Activated T-cell treated with anti-CD3 and anti-CD28 coated beads, Interleukin-2, amount 50 U/mL, for 48 hours (primary cell): ENCODE measurements at places on chromosomes 7 and 10.

DNA sequence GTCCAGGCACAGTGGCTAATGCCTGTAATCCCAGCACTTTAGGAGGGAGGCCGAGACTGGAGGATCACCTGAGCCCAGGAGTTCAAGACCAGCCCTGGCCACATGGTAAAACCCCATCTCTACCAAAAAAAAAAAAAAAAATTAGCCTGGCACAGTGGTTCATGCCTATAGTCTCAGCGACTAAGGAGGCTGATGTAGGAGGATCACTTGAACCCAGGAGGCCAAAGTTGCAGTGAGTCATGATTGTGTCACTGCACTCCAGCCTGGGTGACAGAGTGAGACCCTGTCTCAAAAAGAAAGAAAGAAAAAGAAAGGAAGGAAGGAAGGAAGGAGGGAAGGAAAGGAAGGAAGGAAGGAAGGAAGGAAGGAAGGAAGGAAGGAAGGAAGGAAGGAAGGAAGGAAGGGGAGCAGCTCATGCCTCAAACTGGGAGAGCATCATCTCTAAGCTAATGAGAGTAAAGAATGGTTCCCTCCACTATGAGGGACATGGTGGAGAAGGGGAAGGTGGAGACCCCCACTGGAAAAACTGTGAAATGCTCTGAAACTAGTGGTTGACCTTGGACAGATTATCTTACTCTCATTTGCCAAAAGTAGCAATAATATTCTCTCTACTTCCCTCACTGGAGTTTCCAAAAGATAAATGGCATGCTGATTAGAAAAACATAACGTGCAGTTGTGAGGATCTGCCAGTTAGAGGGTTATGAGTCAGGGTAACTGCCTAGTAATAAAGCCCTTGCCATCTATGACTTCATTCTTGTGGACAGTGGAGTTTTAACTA is 16.8 kb downstream of the GIMAP5 start:
- peak; percentile 51 for DNase-seq

DNA sequence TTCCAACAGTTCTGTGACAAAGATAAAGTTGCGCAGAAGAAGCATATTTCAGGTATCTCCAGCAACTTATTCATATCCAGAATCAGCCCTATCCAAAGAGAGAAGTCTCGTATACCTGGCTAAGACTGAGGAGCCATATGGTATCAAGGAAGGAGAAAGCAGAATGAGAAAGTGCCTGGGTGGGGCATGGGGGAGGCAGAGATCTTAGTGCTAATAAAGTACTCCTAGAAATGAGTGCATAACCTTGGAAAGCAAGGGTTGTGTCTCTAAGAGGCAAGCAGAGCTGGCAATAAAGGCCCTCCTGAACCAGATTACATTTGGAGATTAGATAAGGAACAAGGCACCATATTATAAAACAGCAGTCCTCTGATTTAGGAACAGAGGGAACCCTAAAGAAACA is 12.7 kb downstream of the TASOR2 start:
- no peak for DNase-seq

GRCh38 chr7:143126146-143126545 is 5.7 kb upstream of the PIP start:
- no peak for DNase-seq

DNA sequence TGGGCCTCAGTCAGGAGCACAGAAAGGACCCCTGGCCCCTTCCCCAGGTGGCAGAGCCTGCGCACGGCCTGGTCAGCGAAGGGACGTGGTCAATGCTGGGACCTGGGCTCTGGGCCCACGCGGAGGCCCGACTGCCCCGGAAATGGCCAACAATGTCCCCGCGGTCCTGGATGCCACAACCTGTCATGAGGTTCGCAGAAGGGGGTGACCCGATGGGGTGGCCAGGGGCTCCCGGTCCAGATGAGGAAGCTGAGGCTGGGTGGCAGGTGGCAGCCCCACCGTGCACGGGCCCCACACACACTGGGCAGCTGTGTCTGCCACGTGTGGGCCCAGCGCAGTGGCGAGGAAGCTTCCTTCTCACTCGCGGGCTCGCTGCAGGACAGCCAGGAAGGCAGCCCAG is 49.4 kb downstream of the DPYSL4 start:
- DNase-seq, result no peak

DNA sequence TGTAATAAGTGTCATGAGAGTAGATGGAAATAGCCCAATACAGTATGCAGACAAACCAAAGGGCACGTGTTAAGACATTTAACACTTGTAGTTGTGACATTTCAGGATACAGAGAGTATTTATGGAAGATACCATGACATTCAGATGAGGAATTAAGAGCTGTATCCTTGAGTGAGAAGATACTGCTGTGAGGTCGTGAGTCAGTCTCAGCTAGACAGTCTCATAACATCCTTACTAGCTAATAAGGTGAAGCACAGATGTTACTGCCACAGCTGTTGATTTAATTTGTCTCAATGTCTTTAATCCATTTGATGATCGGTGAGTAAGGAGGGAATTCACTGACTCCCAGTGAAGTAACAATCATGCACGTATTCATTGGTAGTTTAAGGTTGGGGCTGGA is 288.0 kb upstream of the AKR1E2 start:
- DNase-seq, result no peak

DNA sequence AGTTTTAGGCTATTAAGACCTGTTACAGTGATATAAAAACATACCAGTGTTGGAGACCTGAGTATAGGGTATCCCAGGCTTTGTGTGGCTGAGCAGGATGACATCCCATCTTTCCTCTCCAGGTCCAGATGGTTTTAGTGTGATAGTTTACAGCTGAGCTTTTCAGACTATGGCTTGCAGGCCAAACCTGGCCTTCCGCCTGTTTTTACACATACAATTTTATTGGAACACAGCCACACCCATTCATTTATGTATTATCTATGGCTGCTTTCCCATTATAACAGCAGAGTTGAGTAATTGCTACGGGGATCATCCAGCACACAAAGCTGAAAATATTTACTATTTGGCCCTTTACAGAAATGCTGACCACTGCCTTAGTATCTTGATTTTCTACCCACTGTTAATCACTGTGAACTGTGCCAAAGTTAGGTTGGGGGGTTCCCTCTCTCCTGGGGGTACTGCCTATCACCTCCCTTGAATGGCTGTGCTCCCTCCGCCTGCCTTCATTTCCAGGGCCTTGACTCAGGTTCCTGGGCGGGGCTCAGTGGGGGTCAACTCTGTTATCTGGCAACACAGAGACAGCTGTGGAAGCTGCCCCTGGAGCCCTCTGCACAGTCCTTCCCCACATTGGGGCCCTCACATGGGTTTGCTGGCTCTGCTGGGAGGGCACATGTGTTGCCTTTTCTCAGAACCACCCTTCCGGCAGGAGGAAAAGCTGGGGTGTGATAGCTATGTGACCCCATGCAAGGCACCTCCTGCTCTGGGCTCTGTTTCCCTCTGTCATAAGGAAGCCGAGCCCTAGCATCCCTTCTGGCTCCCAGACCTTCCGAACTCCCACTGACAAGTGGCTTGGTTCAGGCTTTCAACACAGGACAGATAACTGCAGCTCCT is 40.3 kb upstream of the SH2D4B start:
- no peak for DNase-seq

DNA sequence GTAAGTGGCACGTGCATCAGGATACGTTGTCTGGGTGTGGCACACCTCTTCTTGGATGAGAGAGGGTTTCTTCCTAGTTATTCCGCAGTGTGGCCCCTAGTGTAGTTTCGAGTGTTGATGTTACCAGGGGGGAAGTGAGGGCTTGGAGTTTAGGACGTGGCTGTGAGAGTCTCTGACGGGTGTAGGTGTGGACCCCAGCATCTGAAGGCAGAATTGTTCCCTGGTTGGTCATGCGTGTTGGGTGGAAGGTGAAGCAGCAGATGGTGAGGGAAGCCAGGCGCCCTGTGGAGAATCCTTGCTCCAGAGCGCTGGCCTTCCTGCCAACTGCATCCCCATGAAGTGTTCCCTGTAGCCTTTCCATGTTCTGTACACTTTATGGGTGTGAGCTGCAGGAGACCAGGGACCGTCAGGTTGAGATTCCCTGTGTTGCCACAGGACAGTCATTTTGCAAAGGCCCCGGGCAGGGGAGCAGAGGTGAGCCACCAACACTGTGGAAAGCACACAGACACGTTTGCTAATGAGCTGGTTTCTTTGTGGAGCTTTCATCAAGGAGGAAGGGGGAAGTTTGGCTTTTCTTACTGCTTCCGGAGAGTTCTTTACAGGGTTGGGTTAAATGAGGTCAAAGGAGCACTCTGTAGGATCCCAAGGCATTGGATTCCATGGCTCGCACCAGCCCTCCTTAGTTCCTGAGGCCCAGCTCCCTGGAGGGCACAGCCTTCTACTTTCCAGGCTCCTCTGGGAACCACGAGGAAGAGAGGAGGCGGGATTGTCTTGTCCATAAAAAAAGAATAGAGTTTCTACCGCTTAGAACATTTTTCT is 32.0 kb downstream of the TSPAN14 start:
- peak; percentile 59 for DNase-seq

DNA sequence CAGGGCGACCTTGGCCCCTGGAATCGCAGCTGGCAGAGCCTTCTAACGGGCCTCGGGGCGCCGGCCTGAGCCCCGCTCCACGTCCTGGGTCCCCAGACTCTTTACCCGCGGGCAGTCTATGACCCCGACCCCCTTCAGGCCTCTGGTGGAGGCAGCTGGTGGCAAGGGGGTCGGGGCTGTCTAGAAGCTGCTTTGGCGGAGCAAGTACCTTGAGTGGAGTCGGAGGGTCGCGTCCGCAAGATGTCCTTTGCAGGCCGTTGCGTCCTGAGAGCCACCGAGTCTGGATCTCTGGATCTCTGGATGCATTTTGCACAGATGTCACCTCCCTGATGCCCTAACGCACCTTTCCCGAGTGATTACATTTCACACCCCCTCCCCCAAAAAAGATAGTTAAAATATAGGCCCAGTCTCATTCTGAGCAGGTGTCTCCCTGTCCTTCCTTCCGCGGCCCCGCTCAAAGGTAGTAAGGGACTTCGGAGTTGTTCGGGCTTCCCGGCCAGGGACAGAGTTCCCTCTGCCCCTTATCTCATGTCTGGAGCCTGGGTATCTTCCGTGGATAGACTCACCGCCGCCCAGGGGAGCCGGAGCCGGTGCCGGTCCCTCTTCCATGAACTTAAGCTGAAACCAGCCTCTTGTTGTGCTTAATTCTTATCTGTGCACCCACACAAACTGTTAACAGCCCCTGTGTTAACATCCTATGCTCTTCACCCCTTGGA is 457 bp downstream of the ACADSB start:
- peak; percentile 50 for DNase-seq

DNA sequence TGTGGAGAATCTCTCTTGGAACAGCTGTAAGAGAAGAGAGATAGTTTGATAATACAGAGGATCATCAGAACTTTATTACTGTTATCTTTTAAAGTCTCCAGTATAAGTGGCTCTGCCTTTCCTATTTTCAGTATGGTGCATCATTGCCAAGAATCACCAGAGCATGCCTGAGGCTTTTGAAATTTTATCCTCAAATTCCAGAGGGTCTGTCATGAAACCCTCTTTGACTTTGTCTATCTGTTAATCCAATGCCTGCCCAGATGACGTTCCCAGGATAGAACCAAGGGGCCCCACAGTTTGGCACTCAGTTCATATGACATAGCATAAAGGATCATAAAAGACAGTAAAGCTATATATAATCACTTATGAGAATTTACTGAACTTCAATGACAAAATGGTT is 35.3 kb upstream of the SEMA3C start:
- DNase-seq, result no peak

DNA sequence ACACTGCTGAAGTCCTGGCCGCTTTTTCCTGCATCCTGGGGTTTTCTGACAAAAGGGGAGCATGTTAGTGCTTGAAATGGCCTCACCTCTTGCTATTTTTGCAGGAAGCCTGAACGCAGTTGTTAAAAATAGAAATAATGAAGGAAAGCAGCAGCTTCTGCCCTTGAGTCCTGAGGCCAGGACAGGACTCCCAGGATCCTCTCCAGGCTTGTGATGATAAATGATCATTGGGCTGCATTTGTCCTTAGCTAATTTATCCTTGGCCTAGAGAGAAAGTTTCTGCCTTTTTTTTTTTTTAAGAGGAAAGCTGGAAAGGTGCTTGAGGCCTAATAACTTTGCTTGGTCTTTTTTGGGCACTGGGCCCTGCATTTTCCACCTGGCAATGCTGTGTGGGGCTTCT is 17.7 kb upstream of the FAM20C start:
- no peak for DNase-seq
